ENCODE measurements at places on chromosomes 4 and X. TPM values are rescaled to one million over a fixed set of nuclear protein-coding genes. Genes with fewer than 3 reads are reported as not detected.

PSAPL1 gene
- total RNA-seq: not detected

FGF2 gene
- 54.5 TPM for total RNA-seq

RHOXF2B gene
- total RNA-seq: under 0.01 TPM

MGARP gene
- 19.2 TPM for total RNA-seq

POU4F2 gene
- not detected for total RNA-seq

HCFC1 gene
- total RNA-seq: 9.2 TPM

CT45A3 gene
- total RNA-seq: not detected

VCX3A gene
- total RNA-seq: not detected

MAML3 gene
- 0.37 TPM for total RNA-seq

LRCH2 gene
- total RNA-seq: 14.2 TPM

MAGED4 gene
- 45.2 TPM for total RNA-seq

NPY2R gene
- total RNA-seq: not detected

RNF113A gene
- total RNA-seq: 16.5 TPM

P2RY4 gene
- total RNA-seq: 0.18 TPM

GC gene
- total RNA-seq: not detected

SLC10A6 gene
- 0.28 TPM for total RNA-seq

CD38 gene
- total RNA-seq: 0.14 TPM

UGT2B17 gene
- not detected for total RNA-seq

PLP1 gene
- 0.18 TPM for total RNA-seq

TMEM35A gene
- 3.4 TPM for total RNA-seq

HEPH gene
- total RNA-seq: 15.1 TPM

ZCCHC12 gene
- total RNA-seq: under 0.01 TPM

FAM47A gene
- not detected for total RNA-seq

CT45A10 gene
- not detected for total RNA-seq

MAGEB1 gene
- total RNA-seq: not detected

HTR2C gene
- total RNA-seq: under 0.01 TPM

SPRY1 gene
- 13.6 TPM for total RNA-seq

MAGEA2 gene
- total RNA-seq: not detected

IQCM gene
- not detected for total RNA-seq

TEX13C gene
- not detected for total RNA-seq

CXCL1 gene
- total RNA-seq: 70.6 TPM

CWH43 gene
- total RNA-seq: not detected

IL15 gene
- 7.3 TPM for total RNA-seq

BTC gene
- 0.43 TPM for total RNA-seq

ITGB1BP2 gene
- total RNA-seq: 3.6 TPM

CFAP299 gene
- 2.3 TPM for total RNA-seq

YIPF7 gene
- not detected for total RNA-seq

PRDM8 gene
- 2.8 TPM for total RNA-seq

WDR45 gene
- total RNA-seq: 36.3 TPM

MAOA gene
- 4.8 TPM for total RNA-seq

AWAT2 gene
- total RNA-seq: not detected

ZCCHC18 gene
- total RNA-seq: 0.57 TPM

AMOT gene
- total RNA-seq: 1.1 TPM

RAI2 gene
- 0.14 TPM for total RNA-seq

S100G gene
- not detected for total RNA-seq

CT47B1 gene
- total RNA-seq: not detected

PRDM5 gene
- total RNA-seq: 17.7 TPM

SLITRK2 gene
- not detected for total RNA-seq

PAK3 gene
- 1.6 TPM for total RNA-seq

TMPRSS11E gene
- not detected for total RNA-seq

PRRG3 gene
- total RNA-seq: not detected

NLGN4X gene
- total RNA-seq: 0.55 TPM

Measured in smooth muscle cell of bladder (primary cell).